Hepatic stellate cell (primary cell): ENCODE measurements at places on chromosomes 11 and 22.

DNA sequence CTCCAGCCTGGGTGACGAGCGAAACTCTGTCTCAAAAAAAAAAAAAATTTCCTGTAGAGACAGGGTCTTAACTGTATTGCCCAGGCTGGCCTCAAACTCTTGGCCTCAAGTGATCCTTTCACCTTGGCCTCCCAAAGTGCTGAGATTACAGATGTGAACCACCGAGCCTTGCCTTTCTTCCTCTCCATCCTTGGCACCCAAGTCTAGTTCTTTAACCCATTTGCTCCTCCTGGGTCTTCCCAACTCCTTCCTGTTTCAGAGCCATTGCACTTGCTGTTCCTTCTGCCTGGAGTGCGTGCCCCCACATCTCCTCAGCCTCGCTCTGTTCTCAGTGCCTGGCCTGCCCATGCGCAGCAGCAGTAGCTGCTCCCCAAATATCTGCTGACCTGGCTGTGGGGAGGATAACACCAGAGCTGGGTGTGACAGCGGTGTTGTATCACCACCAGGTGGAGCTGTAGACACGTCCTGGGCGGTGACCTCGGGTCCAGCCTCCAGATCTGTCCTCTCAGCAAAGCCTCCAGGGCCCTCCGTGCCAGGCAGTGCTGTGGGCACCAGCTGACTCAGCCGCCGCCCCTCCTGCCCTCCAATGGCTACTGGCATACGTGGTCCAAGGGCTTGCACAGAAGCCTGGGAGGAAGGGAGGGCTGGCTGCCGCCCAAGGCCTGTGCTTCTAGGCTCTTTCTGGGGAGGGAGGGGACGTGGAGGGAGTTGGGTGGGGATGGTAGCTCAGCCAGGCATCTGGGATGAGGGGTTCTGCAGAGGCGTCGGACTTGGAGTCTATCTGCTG is 22.0 kb downstream of the TEF start:
- peak; percentile 97 for DNase-seq

- DNase-seq = no peak
Measured at GRCh38 chr22:24752088-24752623, 22.4 kb downstream of the PIWIL3 start.

- no peak for DNase-seq
Measured at GRCh38 chr22:22125028-22125578, 119.5 kb upstream of the VPREB1 start.

DNA sequence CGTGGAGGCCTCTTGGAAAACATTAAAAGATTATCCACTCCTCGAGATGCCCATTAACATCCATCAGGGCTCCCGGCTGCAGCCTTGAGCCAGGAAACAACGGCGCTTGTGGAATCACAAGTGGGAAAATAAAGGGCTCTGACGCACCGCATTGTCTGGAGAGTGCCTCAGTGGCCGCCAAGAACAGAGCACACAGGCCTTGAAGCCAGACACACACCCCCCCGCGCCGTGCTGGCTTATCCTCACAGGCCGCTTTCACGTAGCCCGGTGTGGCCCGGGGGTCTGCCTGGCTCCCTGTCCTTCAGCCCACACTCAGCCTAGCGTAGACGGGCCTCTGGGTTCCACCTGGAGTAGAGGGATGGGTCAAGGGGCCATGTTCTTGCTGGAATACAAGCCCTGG is 1020.5 kb downstream of the BRD1 start:
- no peak for DNase-seq

DNA sequence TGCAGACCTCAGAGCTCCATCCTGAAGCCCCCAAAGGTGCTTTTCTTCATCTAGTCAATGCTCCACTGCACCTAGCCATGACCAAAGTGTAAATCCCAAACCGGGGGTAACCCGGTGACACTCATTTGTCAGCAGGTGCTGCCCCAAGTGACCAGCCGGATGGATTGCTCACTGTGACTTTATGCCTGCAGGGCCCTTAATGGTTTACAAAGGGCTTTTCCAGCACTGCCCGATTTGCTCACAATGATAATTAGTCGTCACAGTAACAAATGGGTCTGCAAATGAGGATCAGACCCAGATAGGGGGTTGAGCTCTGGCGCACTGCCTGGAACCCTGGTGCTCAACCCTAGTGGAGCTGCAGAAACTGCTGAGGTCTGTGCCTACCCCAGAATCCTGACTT is 45.7 kb upstream of the CD5 start:
- no peak for DNase-seq

- peak; percentile 24 for DNase-seq
Measured at GRCh38 chr22:35299217-35299672, 449 bp upstream of the TOM1 start.

DNA sequence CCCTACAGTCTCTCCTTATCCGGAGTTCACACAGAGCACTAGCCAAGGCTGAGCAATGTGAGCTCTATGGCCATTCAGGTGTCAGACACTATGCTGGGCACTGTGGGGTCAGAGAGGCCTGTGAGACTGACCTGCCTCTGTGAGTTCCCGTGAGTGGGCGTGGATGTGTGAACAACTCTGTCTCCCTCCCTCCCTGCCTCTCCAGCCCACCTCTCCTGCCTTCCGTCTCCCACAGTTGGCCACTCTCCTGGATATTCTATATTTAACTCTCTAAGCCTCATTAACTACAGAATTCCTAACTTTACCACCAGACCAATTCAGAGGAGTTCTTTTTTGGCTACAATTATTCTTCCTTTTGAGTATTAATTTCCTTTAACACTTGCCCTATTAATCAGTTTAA is 191.6 kb upstream of the NCAM1 start:
- DNase-seq = no peak

DNA sequence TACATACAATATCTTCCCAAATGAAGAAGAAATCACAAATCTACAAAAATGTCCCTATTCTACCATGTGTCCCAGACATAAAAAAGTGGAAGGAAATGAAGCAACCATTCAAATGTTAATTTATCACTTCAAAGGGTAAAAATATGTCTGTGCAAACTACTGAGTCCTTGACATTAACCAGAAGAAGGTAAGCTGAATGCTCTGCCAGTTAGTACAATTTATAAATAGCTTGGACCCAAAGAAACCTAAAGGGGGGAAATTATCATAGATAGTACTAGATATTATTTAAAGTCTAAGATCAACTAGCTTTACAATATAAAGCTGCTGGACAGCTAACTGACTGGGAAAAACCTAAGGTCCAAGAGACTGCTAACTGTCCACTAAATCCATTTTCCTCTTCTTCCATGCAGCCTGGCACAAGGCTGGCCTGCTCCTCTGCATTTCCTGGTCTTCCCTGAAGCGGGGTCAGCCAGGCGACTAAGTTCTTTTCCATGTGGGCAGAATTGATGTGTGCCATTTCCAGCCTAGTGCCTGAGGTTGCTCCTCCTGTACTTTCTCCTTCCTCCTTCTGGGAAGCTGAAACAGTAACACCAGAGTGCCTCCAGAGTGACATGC is 190.9 kb downstream of the CADM1 start:
- DNase-seq = no peak

DNA sequence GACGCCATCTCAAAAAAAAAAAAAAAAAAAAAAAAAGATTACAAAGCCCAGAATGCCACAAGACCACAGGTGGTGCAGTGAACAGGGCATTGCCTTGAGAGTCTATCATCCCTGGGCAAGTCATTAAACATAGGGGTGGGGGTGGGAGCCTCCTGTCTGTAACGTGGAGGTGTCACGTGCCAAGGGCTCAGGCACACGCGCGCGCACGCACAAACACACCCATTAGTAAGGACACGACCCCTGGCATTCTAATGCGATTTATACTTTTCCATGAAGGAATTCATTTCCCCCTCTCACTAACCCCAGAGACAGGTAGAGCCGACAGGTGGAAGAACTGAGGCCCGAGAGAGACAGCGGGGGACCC is 5.8 kb upstream of the GCAT start:
- no peak for DNase-seq

GRCh38 chr11:2677127-2677526 is 22.7 kb downstream of the KCNQ1OT1 start:
- DNase-seq = no peak

GRCh38 chr11:11229647-11230046 is 123.4 kb downstream of the CSNK2A3 start:
- no peak for DNase-seq

GRCh38 chr22:41215409-41215808 is 10.3 kb downstream of the L3MBTL2 start:
- DNase-seq = no peak

DNA sequence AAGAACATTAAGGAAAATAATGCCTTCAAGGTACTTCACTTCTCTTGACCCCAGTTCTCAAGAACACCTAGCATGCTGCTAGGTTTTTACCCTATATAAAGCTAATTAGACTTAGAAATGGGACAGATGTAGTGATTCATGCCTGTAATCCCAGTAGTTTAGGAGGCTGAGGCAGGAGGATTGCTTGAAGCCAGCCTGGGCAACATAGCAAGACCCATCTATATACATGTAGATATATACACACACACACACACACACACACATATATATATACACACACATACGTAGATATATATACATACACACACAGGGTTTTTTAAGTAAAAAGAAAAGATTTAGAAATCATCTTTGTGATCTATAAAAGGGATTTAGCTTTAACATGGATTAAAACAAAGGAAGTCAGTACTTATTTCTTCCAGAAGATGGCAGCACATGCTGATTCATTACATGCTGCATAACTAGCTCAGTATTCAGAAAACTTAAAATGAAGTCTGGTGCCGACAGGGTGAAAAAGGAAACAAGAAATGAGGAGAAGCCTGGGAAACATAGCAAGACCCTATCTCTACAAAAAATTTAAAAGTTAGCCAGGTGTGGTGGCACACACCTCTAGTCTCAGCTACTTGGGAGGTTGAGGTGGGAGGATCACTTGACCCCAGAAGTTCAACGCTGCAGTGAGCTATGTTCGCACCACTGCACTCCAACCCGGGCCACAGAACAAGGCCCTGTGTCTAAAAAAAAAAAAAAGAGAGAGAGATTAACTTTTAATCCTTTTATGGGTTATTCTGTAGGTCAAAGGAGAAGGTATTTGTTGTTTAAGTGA is 28.5 kb upstream of the RBX1 start:
- peak; percentile 44 for DNase-seq

GRCh38 chr11:124109377-124109776 is 5.9 kb upstream of the VWA5A start:
- DNase-seq = no peak

GRCh38 chr22:38696606-38697424 is 3.9 kb downstream of the JOSD1 start:
- DNase-seq = peak; percentile 60

GRCh38 chr11:110475671-110476070 is 45.9 kb downstream of the FDX1 start:
- no peak for DNase-seq

- DNase-seq = no peak
Measured at GRCh38 chr11:74980634-74981033, 8.1 kb upstream of the NEU3 start.

DNA sequence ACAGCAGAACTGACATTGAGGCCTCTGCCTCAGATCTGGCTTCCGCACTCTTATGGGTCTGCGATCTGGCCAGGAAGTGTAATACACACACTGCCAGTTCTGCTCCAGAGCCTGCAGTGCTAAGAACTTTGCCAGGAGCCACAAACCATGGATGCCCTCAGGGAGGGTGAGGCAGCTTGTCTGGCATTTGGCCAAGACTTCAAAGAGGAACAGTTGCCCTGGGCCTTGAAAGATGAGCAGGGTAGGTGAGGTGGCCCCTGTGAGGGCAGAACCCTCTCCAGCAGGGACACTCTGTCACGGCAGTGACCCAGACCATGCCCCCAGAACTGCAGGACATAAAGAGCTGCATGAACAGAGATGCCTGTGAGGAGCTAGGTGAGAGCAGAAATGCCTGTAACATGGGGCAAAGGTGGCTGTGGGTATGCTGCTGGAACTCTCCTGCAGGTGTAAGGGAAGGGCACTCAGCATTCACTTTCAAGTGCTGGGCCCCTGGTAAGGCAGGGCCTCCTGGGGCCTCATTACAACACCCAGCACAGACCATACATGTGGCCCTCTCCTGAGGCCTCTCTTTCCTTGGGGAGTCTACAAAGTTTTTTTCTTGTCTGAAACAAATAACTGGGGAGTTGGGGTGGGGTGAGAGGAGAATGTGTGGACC is 47.3 kb downstream of the NEU3 start:
- DNase-seq = no peak

GRCh38 chr11:62358273-62358672 is 21.0 kb downstream of the ASRGL1 start:
- DNase-seq = no peak

DNA sequence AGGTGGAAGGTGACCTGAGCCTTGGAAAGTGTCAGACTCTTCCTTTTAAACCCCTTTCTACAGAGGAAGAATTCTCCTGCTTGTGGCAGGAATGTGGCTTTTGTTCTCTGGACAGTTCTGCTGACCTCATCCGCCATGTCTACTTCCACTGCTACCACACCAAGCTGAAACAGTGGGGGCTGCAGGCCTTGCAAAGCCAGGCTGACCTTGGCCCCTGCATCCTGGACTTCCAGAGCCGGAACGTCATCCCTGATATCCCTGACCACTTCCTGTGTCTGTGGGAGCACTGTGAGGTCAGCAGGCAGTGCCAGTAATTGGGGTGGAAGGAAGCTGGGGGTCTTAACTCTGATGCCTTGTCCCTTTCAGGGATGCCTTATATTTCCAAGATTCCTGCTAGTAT is 9.3 kb downstream of the HINFP start:
- DNase-seq = no peak

DNA sequence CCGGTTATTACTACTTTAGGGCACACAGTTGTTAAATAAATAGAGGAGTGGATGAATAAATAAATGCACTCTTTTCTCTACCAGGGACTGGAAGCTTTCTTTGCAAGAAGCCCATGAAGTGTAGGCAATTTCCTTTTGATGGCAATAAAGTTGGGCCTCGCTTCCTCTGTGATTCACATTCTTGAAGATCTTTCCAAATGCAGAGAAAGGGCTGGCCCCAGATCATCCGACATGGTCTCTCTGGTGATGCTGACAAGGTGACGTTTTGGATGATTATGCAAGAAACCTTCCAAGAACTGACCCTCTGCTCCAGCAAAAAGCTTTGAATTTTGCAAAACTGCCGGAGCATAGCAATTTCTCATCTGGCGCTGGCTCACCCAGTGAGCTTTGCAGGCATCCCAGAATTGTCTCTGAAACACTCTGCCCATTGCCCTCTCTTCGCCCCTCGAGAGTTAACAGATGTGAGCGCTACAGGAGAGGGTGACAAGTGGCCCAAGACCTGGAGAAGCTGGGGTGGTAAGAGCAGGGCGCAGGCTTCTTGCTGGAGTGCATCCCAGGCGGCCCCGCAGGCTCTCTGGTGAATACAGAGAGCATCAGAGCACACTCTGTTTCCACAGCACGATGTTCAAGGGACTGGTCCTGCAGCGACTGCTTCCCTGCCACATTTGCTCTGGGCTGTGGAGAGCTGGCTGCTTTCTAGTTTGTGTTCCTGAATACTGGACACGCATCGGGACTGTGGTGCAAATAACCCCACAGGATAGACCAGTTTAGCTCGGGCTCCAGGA is 11.5 kb upstream of the IFT27 start:
- DNase-seq = no peak
